Stimulated activated CD4-positive, alpha-beta T cell treated with anti-CD3 and anti-CD28 coated beads, Interleukin-12 subunit alpha, Interleukin-12 subunit beta, amount 100 ng/mL, for 4 hours (primary cell): ENCODE measurements at places on chromosomes 1 and 21.

GRCh38 chr1:100246738-100247137 lies 2.9 kb downstream of the DBT start:
- no peak for DNase-seq

DNA sequence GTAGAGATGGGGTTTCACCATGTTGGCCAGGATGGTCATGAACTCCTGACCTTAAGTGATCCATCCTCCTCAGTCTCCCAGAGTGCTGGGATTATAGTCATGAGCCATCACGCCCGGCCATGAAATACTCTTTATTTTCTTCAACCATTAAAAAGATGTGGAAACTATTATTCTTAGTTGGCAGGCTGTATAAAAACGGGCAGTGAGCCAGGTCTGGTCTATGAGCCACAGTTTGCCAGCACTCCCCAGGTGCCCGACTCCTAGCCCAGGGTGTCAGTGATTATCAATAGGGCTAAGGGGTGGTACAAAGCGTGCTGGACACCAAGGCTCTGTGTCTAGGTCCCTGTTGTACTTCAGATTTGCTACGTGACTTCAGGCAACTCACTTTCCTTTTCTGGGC lies 3.7 kb upstream of the TMEM61 start:
- no peak for DNase-seq

GRCh38 chr1:119294199-119294598 lies 74.4 kb upstream of the HAO2 start:
- no peak for DNase-seq

DNA sequence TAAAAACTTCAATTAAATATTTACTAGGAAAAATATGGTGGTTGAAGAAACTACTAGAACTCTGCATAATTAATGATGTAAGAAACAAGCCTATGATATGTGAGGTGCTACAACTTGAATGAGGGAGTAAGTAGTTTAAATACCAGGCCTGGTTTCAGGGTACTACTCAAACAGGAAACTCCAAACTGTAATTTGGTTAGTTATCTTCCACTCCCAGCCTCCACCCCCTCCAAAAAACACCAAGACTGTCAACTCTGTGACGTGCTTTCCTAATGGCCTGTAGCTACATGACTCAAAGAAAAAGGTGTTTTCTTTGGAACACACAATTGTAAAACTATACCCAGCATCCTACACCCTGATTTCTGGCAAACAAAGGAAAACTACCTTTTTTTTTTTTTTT lies 55.9 kb upstream of the RCC1 start:
- DNase-seq: no peak

- peak; percentile 94 for DNase-seq
Measured at GRCh38 chr1:36420836-36421317, 23.2 kb upstream of the LSM10 start.

DNA sequence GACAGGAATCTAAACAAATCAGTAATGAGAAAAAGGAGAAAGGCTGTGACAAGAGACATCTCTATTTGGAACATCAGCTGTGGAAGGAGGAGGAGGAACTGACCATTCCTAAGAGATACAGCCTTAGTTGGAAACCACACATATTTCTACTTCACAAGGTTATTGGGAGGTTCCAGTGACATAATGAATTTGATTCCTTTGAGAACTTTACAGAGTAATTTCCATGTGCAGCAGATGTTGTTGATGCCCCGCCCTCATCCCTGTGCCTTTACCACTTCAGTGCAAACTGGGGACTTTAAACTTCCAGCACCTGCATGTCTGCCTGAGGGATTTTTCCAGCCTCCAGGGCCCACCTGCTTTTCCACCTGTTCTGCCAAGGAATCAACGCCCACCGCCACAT lies 9.3 kb upstream of the ST6GALNAC5 start:
- no peak for DNase-seq

GRCh38 chr1:95701450-95702173 lies 467.6 kb downstream of the RWDD3 start:
- no peak for DNase-seq

- no peak for DNase-seq
Measured at GRCh38 chr1:152034324-152034653, 2.5 kb downstream of the S100A11 start.

GRCh38 chr1:44346184-44346583 lies 8.9 kb downstream of the ERI3 start:
- DNase-seq: no peak

DNA sequence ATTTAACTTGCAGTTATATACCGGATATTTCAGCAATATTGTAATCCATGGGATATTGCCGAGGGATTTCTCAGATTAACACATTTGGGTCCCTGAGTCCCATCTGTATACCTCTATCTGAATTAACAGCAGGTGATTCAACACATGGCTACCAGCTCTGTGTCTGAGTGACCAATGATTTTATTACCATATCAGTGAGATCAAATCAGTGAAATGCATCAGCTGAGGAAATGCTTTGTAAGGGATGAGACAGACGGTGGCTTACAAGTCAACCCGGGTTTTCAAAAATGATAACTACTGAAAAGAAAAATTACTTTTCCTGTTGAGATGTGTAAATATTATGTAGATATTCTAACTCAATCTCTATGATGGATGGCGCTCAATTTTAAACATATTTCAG lies 504.1 kb upstream of the PKN2 start:
- DNase-seq: no peak

DNA sequence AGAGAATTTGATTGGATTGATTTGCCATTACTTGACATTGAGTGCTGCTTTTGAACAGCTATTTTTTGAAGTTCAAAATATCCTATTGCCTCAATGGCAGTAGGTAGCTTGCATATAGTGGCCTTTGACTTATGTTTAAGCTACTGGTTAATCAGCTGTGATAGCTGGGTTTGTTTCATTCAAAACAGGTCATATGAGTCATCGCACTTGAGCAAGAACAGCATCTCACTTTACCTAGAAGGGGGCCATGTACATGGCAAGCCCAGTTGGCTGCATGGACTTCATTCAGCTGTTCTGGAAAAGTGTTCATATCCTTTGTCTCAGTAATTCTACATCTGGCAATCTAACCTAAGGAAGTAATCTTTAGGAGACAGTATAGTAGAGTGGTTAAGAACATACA lies 29.0 kb upstream of the ARID1A start:
- no peak for DNase-seq

DNA sequence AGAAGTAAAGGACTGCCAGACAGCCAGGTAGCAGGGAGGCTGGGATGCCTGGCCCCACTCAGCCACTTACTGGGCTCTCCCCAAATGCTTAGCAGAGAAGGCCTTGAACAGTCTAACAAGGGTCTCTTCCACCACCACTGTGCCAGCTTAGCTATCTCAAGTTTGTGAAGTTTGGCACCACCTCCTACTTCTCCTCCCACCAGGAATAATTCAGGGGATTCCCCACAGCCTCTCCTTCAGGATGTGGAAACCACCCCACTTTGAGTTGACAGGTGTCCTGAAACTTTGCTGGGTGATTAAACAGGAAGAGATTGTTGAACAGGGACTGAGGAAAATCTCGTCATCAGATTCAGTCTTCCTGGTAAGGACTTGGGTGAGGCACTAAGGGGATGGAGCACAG lies 59.4 kb upstream of the ATP1B1 start:
- DNase-seq: no peak

- no peak for DNase-seq
Measured at GRCh38 chr1:89339039-89339438, 24.8 kb upstream of the GBP6 start.

GRCh38 chr1:228034954-228035837 lies 28.4 kb downstream of the WNT3A start:
- no peak for DNase-seq

- no peak for DNase-seq
Measured at GRCh38 chr1:50257940-50258685, 149.4 kb downstream of the ELAVL4 start.
